Left renal cortex interstitium (tissue), 4 donors: ENCODE measurements at places on chromosomes 4 and X.

- DNase-seq: no peak
Observed at GRCh38 chrX:43664708-43665107, 8.6 kb downstream of the MAOA start.

DNA sequence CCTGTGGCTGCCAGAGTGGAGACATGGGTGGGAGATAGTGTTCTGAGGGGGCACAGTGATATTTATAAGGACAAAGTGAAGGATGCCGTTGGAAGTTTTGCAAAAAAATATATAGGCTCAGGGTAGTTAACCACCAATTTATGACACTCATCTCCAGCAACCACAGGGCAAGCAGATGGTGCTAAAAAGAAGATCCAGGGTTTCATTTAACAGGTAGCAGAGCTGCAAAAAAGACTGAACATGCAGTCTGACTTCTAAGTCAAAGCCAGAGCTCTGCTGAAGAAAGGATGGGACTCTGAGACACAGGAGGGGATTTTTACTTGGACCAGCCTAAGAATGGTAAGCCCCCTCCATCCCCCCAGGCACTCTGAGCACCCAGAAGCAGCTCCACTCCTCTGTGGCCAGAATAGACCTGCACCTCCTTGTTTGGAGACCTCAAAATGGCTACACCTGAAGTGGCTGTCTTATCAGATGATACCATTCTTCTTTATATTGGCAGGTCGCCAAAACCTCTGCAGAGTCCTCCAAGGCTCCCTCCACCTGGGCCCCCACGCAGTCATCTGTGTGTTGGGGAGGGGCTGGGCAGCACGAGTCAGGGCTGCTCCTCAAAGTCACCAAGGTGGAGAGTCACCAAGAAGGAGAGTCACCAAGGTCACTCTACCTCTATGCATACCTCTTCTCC lies 161.4 kb upstream of the FAM9B start:
- DNase-seq: no peak

- DNase-seq: no peak
Observed at GRCh38 chr4:1565598-1566295, 118.4 kb downstream of the FAM53A start.

- no peak for DNase-seq
Observed at GRCh38 chrX:54794028-54794427, 4.0 kb downstream of the ITIH6 start.

GRCh38 chrX:3134316-3134945 lies 93.2 kb downstream of the ARSF start:
- DNase-seq: no peak

GRCh38 chrX:9071031-9071650 lies 37.2 kb upstream of the FAM9B start:
- DNase-seq: no peak

GRCh38 chrX:112827292-112827903 lies 13.2 kb downstream of the AMOT start:
- DNase-seq: no peak

DNA sequence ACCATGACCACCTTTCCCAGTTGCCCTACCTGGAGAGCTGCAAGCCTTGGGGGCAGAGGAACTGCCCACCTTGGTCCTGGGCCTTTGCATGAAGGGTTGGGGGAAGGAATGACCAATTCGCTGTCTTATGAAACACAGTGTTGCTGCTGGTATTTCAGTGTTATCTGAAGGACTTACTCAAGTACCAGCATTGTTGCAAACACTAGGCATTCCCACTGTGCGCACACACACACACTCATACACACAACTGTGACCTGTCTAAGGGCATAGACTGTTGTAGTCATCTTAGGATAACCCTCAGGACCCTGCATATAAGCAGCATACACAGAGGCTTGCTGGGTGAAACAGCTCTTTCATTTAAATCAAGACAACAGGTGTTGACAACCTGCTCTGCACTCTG lies 210.9 kb downstream of the EVC2 start:
- DNase-seq: no peak

DNA sequence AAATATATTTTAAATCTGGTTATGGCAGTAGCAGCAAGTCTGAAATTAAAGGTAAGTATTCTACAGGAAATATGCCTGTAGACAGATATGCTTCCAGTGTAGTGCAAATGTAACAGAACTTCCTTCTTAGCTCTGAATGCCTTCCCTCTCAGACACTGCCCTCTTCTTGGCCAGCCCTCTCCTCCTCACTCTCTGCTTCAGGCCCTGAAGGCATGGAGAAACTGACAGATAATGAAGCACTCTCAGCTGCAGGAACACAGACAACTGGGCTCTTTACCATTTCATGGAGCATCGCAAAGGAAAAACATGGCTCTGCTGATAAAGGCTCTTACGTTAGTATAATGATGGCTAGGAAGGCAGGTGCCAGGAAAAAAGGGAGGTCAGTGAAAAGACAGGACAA lies 431.5 kb upstream of the RASGEF1B start:
- DNase-seq: no peak

DNA sequence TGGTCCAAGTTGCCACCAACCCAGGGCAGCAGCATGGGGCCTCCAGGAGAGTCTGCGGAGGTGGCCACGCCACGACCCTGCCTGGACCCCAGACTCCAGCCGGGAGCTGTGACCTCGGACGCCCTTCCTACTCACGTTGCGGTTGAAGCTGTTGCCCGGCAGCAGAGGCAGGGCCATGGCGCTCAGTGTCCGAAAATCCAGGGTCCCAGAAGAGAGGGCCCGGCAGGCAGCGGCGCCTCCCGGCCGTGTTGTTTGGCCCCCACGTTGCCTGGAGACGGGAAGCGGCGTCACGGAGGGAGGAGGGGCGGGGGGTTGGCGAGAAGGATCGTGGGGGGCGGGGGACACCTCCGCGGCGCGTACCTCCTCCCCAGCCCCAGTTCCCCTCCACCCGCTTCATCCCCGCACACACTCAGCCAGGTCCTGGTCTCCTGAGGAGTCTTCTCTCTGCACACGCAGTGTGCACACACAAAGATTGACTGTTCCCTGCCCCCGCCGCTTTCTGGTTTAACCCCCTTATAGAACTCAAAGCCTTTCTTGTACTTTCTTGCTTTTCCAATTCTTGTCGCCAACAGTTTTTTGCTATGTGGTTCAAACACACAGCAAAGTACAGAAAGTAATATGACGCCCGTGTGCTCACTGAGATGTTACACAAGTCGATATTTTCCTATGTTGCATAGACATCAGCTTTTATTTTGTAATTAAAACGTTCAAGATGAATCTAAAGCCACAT lies at the start of gene EFHC2:
Gene EFHC2 (minus strand): TSS at position 261 of the 730 bp plus-strand sequence. CDS start 84 bp downstream, at position 177.
- peak; percentile 21 for DNase-seq

GRCh38 chr4:127609484-127609883 lies 23.3 kb upstream of the INTU start:
- no peak for DNase-seq

GRCh38 chr4:78517050-78517652 lies 34.4 kb upstream of the ANXA3 start:
- DNase-seq: peak; percentile 13

- no peak for DNase-seq
Observed at GRCh38 chr4:175758050-175759024, 53.7 kb downstream of the GPM6A start.

GRCh38 chr4:79399076-79399475 lies 9.0 kb downstream of the GK2 start:
- DNase-seq: no peak

GRCh38 chr4:53645108-53645507 lies 53.8 kb upstream of the LNX1 start:
- DNase-seq: no peak

- DNase-seq: no peak
Observed at GRCh38 chr4:183876268-183876934, 28.7 kb upstream of the STOX2 start.

GRCh38 chr4:95556207-95556859 lies 7.6 kb upstream of the UNC5C start:
- DNase-seq: no peak

GRCh38 chr4:169102026-169102425 lies 92.0 kb upstream of the CBR4 start:
- DNase-seq: no peak

DNA sequence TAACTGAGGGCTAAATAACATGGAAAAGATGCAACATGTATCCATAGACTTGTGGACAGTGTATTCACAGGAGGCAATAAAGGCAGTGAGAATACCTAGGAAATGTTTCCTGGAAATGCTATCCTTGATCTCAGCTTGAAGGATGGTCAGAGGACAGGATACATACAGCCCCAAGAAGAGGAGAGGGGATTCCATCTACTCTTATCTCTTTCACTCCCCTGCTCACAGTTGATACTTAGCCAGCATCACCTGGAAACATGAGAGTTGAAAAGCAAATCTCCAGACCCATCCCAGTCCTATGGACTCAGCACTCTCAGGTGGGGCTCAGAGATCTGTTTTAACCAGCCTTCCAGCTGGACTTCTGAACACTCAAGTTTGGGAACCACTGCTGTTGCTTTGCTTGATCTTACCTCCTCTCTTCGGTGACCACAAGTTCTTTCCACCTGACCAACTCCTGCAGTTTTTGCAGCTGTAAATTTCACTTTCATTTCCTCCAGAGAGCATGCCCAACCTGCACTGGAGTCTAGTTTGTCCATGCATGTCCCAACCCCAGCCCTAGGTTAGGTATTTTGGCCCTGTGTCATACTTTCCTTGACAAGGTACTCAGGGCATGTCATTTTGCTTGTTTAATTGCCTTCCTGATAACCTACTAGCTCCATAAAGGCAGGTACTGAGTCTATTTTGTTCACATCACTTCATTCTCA lies 10.4 kb downstream of the RELL1 start:
- no peak for DNase-seq

- DNase-seq: no peak
Observed at GRCh38 chr4:152510349-152511147, 25.3 kb downstream of the FBXW7 start.

DNA sequence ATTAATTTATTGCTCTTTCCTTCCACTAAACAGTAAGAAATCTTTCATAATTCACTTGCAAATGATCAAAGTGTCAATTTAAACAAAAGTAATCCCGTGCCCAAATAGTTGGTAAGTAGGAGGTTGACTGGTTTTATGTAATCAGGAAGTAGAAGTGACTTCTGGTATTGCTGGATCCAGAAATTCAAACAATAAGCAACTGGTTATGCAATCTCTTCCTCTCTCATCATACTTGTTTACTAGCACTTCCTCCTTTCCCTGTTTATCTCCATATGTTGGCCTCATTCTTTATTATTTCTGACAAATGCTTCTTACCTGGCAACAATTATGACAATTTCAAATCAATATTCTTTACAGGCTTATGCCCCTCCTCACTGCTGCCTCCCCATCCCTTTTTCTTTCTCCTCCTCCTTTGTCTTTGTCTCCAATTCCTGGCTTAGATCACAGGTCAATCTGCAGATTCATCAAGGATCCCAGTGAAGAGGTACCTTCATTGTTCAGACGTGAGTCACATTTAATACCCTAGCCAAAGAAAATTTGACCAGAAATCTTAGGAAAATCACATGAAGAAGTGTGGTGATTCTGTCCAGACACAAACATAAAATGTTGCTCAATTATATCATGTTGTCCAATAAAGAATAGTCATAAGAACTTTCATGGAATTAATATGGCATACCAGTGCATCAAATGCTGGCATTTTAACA lies 323.2 kb upstream of the PCDH7 start:
- no peak for DNase-seq

DNA sequence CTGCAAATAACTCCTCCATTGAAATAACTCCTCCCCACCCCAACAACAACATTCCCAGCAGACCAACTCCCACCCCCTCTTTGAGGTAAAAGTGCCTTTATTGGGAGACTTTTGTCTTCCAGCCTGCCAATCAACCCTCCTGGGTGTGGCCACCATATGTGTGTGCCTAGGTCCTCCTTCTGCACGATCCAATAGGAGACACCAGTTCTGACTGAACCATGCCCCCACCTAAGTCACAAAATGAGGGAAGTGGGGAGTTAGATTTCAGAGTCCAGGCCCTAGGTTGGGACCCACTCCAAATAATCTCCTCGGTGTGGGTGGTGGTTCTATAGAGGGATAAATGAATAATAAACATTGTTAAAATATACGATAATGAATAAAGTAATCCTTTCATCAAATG lies 3.0 kb downstream of the PLP2 start:
- no peak for DNase-seq

DNA sequence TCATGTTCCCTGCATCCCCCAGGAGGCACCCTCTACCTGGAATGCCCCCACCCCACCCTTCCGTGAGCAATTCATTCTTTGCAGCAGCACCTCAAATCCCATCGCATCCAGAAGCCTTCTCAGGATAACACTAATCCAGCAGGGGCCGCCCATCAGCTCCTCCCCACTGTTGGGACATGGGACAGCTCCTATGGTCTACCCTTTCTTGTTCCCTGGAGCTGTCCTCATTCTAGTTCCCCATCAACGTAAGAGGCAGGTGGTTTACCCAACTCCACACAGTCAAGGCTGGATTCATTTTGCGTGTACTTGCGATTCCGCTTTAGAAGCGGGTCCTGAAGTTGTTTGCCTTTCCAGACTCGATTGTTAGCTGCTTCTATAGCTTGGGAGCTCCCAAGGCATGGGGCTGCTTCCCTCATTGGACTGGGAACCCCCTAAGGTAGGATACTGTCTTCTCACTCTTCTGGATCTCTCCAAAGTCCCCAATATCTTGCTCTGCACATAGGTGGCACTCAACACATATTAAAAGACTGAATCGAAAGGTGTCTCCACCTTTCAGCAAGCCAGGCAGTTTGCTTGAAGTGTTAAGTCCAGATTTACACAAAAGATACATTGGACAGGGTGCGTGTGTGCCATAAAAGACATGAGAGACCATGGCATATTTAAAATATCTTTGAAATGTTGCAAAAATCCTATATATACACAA lies 942 bp upstream of the APLN start:
- no peak for DNase-seq

DNA sequence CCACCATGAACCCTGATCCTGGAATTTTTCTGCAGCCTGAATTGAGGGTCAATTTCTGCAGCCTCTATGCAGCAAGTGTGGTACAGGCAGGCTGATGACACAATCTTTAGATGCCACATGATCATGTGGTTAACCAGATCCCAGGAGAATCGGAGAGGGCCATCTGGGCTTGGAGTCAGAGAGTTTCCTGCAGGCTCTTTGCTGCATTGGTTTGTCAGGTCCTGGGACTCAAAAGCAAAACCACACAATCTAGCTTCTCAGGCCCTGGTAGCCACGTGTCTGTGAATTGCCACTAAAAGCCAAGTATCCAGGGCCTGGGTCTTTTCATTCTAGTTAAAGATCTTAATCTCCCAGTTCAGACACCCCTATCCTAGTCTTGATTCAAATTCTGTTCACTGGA lies 464.5 kb downstream of the BCOR start:
- DNase-seq: no peak
